ENCODE measurements at places on chromosomes 1 and 21.

GRCh38 chr1:208910161-208910560, 666.0 kb upstream of the PLXNA2 start:
- DNase-seq = no peak

GRCh38 chr1:12073796-12074195, 10.7 kb downstream of the TNFRSF8 start:
- DNase-seq = no peak

- DNase-seq = peak; percentile 26
Observed at GRCh38 chr1:108200687-108201051, 526 bp upstream of the SLC25A24 start.

DNA sequence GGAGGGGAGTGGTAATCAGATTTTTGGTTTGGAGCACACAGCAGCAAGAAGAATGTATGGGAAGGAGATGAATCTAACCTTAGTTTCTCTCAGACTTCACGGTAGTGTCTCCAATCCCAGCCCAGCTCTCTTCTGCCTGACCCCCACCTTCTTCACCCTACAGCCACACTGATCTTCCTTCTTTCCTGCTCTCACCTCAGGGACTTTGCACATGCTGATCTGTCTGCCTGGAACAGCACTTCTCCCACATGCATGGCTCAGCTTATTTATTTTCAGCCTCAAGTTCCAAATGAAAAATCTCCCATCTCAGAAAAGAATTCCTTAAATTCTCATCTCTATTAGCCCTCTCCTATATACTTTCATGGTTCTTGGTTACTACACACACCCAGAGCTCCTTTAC, 48.8 kb upstream of the LPAR3 start:
- no peak for DNase-seq

- DNase-seq = no peak
Observed at GRCh38 chr1:58824753-58825389, 41.0 kb upstream of the JUN start.

- peak; percentile 66 for DNase-seq
Observed at GRCh38 chr1:239587066-239587465, 200.7 kb downstream of the CHRM3 start.

GRCh38 chr1:36089393-36090121, 865 bp downstream of the ADPRS start:
- DNase-seq = peak; percentile 12

- DNase-seq = no peak
Observed at GRCh38 chr1:156075162-156075561, 7.1 kb downstream of the MEX3A start.

DNA sequence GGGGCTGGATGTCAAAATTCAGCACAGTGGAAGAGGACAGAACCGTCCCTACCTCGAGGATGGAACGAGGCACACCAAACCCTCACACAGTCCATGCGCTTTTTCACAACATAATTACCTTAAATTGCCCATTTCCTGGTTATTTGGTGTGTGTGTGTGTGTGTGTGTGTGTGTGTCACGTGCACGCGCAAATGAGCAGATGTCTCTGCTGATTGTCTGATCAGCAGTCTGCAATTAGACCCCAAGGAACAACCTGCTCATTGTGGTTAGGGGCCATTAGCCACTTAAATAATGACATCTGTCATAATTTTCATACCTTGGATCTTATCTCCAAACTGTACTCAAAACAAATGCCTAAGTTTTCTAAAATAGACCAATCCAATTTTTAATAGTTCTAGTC, 23.2 kb downstream of the AVPR1B start:
- DNase-seq = no peak

GRCh38 chr1:161096530-161096929, 1.6 kb upstream of the KLHDC9 start:
- no peak for DNase-seq

GRCh38 chr1:3883194-3883925, 16.7 kb downstream of the C1orf174 start:
- DNase-seq = peak; percentile 73

DNA sequence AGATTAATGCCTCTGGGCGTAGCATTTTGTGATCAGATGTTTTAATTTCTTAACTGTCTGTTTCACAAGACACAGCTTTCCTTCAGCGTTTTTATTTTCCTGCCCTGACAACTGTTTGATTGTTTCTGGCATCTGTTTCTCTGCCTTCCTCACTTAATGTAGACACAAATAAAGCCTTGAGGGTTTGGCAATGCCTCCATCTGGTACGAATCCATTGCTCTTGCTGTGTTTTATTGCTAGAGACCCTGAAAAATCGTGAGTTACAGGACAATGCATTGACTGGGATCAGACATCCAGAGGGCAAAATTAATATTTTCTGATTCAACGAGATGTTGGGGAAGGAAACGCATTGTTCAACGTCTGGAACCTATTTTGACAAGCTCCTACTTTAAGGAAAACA, 363.5 kb downstream of the MRPL39 start:
- DNase-seq = no peak

- DNase-seq = peak; percentile 96
Observed at GRCh38 chr1:26864610-26865480, 1.9 kb downstream of the SFN start.

DNA sequence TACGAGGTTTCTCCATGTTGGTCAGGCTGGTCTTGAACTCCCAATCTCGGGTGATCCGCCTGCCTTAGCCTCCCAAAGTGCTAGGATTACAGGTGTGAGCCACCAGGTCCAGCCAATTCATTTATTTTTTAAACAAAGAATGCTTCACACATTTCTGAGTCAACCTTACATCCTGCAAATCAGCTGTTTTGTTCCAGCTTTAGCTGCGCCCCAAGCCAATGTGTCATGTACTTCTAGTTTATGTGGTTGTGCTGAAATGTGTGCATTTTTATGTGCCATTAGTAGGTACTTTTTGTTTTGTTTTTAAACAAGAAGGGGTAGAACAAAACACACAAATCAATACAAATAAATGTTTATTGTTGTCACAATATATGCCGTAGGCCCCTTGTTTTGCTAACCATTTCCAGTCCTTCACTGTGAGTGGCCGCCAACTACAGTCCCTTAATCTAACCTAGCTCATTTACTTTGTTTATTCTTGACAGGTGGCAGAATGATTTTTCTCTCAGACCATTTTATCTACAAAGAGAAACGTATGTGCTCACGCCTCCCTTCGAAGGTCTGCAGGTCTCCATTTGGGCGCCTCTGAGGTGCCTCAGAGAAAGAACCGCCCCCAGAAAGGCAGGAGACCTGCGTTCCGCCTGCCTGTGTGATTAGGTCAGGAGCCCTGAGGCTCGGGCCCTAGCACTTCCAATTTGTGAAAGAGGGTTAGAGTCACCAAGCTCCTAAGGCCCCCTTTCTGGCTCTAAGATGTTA, 2.8 kb upstream of the CASQ2 start:
- DNase-seq = no peak

DNA sequence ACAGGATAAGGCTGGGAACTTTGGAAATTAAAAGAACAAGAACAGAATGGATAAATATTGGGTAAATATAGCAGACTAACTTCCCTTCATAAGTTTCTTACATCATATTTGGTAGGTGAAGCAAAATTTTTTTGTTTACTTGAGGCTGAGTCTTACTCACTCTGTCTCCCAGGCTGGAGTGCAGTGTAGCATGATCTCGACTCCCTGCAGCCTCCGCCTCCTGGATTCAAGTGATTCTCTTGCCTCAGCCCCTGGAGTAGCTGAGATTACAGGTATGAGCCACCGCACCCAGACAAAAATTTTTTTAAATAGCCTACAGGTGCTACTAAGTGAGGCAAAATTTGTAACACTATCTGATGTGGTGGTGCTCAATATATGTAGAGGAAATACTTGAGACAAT, 50.7 kb downstream of the TM2D1 start:
- no peak for DNase-seq

DNA sequence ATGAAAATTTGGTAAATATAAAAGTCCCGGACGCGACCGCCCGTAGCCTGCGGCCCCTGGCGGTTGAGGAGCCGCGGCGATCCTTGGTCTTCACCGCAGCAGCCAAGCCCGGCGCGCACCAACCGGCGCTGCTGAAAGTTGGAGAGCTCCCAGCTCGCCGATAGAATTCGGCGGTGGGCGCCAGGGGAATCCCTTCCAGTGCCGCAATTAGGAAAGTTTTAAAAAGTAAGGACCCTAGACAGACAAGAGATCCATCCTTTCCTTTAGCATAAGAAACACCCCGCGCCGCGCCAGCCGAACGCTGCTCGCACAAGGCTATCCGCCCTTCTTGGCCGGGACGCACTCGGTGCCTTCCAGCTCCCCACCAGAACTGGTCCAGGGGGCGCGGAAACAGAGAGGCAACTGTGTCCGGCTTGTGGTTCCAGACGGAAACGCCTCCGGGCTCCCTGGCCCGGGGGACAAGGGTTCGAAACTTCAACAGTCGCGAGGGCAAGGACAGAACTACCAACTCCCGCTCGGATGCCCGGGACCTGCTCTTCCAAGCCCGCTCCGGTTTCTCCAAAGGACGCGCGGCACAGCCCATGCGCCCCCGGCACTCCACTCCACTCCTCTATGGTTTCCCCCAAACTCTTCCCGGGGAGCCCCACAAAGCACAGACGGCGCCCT, 1.7 kb downstream of the FAM78B start:
- no peak for DNase-seq

DNA sequence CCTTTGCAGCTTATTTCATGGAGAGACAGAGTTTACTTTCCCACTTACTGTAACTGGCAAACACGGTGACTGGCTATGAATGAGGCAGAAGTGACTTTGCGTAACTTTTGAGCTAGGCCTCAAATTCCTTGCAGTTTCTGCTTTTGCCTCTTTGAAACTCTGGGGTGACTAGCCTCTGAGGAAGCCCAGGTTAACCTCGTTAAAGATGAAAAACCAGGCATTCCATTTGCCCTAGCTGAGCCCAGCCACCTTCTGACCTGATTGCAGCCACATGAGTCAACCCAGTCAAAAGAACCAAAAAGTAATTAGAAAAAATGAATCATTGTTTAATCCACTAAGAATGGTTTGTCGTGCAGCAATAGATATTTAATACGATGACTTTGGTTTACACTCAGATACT, 20.4 kb downstream of the PRMT6 start:
- DNase-seq = no peak

GRCh38 chr1:118963456-118964430, 24.4 kb downstream of the TBX15 start:
- DNase-seq = no peak

GRCh38 chr1:232558954-232559353, 71.0 kb downstream of the SIPA1L2 start:
- no peak for DNase-seq

GRCh38 chr1:163035446-163036249, 33.5 kb upstream of the RGS4 start:
- DNase-seq = no peak

- no peak for DNase-seq
Observed at GRCh38 chr1:115237023-115237422, 101.0 kb downstream of the NGF start.

- DNase-seq = no peak
Observed at GRCh38 chr1:179818743-179819173, 58.8 kb downstream of the TOR1AIP2 start.

DNA sequence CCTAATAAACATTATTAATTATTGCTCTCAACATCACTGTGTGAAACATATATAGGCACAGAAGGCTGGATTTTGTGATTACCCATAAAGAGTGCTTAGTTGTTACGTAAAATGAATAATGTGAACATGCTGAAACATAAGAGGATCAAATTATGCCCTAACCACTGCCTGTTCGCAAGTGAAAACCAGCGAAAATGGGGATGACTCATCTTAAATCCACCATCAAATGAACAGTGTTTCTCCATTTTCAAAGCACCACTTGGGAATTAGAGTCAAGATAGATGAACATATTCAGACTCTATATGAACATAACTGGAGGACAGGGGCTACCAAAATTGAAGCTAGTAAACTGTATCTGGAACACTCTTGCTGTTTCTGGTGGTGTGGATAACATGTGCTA, 386.2 kb downstream of the HHIPL2 start:
- DNase-seq = no peak

DNA sequence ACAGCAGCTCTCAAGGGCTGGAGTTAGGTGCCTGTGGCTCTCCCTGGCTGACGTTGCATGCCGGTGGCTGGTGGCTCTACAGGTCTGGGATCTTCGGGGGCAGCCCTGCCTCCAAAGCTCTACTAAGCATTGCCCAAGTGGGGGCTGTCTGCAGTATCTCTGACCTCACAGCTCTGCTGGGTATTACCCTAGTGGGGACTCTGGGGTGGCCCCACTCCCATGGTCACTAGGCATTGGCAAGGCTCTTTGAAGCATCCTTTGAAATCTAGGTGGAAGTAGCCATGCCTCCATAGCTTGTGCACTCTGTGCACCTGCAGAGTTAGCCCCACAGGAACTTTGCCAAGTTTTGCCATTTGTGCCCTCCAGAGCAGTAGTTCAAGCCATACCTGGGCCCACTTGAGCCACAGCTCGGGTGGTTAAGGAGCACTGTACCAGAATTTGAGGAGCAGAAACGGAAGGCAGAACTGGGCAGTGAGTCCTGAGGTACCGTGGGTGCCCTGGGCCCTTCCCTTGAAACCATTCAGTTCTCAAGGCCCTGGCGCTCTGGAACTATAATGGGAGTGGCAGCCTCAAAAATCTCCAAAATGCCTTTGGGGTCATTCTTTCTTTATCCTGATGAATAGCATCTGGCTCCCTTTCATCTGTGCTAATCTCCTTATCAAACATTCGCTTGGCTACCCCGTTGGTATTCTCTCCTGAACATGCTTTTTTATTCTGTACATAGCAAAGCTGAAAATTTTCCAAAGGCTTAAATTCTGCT, 15.4 kb downstream of the GJA4 start:
- DNase-seq = no peak

- no peak for DNase-seq
Observed at GRCh38 chr1:244640917-244641316, 12.0 kb upstream of the DESI2 start.

DNA sequence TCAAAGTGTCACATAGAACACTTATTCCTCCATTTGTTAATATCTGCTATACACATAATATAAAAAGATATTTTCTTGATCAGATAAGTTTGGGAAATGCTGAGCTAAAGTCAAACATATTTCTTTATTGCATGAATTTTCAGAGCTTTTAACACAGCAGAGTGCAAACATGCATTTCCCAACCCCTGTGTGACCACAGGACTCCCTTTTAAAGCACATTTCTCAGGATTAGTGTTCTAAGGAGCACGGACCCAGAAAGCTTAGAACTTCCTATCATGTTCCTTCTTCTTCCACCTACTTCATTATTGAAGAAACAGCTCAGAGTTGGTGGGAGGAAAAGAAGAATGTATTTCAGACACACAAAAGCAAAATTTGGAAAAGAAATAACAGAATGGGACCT, 109.1 kb upstream of the CDC42BPA start:
- no peak for DNase-seq

- no peak for DNase-seq
Observed at GRCh38 chr21:46189959-46190490, 5.8 kb upstream of the SPATC1L start.
